CD4-positive, alpha-beta T cell treated with Interferon alpha-2 for 1 hour (primary cell): ENCODE measurements at places on chromosomes 2 and 18.

GRCh38 chr2:23005469-23005868 lies 379.5 kb upstream of the KLHL29 start:
- DNase-seq: no peak

DNA sequence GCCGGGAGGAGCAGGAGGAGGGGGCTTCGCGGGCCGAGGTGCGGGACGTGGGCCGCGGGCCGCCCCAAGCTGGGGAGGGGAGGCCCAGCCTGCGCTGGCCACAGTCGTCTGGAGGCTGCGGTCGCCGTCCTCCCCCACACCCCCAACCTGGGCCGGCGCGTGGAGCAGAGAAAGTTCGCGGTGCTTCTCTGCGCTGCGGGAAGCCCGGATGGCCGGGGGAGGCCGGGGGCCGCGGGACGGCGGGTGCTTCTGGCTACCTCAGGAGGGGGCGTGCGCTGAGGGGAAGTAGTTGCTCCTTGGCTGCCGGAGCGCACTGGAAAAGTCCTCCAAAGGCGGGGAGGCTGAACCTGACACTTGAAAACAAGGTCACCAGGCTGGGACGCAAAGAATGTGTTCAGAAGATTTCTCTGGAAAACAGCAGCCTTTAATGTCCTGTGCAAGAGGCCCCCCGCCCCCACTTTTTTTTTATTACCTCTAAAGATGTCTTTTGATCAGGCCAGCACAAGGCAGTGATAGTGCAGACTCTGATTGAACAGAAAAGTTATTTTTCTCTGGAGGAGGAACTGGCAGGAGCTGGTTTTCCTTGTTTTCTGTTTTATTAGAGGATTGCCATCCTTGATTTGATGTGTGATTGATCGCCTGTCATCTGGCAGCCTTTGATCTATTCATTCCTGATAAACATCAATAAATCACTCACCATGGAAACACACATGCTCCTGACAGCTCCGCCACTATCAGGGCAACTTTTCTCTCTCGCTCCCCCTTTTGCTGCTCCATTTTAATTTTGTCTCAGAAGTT lies 1.6 kb downstream of the TSHZ1 start:
- DNase-seq: peak; percentile 32

- DNase-seq: no peak
Measured at GRCh38 chr18:11991021-11991795, 9.9 kb downstream of the IMPA2 start.

DNA sequence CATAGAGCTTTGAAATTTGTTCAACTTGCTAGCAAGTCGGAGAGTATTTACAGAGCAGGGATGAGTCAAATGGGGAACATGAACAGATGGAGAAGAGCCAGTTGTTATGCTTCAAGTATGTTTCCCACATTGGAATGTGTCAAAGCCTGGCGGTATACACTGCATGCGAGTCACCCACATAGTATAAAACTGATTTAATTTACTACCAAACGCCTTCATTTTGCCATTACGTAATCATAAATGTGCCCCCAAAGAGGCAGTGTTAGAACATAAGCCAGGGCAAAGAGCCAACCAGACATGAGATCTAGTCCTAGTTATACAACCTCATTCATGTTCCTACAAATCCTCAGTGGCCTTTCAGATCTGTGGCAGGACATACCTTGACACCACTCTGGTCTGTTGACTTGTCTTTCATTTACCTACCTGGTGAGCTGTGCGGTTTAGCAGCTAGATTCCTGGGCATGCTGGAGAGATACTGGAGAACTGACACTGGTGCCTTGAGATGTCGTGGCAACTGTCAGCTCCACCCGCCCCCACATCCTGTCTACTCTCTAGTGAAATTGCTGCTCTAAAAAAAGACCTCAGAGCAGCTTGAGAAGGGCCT lies 21.7 kb upstream of the NRP2 start:
- DNase-seq: peak; percentile 7

DNA sequence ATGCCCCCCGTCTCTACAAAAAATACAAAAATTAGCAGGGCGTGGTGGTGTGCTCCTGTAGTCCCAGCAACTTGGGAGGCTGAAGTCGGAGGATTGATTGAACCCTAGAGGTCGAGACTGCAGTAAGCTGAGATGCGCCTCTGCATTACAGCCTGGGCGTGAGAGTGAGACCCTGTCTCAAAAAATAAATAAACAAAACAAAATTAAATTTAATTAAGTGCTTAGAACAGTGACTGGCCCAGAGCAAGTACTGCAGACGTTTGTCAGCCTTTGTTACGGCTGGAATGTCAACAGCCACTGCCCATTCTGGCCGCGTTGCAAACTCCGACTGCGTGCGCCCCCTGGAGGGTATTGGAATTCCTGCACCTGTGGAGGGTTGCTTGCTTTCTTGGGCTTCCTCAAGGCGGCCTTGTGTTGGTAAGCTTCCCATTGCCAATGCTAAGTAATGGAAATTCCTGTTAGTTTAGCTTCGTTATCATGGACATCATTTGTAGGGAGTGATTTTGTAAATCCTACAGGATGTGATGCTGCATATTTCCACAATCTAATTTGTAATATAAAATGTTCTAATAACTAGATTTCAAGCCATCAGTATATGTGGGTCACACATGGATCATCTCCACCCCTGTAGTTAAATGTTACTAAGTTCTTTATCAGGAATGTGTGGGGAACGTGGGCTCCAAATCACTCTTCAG lies 15.9 kb upstream of the ATP6V1B1 start:
- peak; percentile 66 for DNase-seq

GRCh38 chr2:111100765-111101162 lies 19.9 kb upstream of the BCL2L11 start:
- DNase-seq: peak; percentile 10

- DNase-seq: no peak
Measured at GRCh38 chr18:8765783-8766463, 60.6 kb downstream of the MTCL1 start.

GRCh38 chr2:214591366-214591765 lies 180.5 kb downstream of the VWC2L start:
- DNase-seq: no peak

- no peak for DNase-seq
Measured at GRCh38 chr2:111222204-111222866, 101.6 kb downstream of the BCL2L11 start.

- no peak for DNase-seq
Measured at GRCh38 chr2:15860760-15861159, 79.6 kb upstream of the MYCN start.

- DNase-seq: no peak
Measured at GRCh38 chr18:2336690-2337392, 234.5 kb downstream of the METTL4 start.

DNA sequence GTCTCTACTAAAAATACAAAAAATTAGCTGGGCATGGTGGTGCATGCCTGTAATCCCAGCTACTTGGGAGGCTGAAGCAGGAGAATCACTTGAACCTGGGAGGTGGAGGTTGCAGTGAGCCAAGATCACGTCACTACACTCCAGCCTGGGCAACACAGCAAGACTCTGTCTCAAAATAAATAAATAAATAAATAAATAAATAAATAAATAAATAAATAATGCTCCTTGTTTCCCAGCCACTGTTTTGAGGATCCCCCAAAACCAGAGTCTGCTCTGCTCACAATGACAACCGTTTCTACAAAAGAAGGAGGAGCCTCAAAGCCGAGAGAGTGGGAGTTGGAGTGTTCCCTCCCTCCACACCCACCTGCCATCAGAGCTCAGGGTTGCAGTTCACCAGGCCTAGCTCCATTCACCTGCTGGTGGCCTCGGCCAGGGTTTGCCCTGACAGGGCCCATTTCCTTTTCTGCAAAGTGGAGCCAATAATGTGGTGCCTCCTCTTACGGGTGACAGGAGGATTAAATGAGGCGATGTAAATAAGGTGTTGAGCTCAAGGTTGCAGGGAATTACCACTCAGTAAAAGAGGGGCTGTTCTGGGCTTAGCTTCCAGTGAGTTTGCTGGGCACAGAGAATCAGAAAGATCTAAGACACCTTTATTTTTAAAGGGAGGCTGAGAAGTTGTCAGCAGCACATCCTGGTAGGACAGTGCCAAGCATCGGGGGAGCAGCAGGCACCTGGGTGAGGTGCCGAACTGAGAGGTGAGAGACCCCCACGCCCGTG lies 25.5 kb downstream of the CRACDL start:
- no peak for DNase-seq

DNA sequence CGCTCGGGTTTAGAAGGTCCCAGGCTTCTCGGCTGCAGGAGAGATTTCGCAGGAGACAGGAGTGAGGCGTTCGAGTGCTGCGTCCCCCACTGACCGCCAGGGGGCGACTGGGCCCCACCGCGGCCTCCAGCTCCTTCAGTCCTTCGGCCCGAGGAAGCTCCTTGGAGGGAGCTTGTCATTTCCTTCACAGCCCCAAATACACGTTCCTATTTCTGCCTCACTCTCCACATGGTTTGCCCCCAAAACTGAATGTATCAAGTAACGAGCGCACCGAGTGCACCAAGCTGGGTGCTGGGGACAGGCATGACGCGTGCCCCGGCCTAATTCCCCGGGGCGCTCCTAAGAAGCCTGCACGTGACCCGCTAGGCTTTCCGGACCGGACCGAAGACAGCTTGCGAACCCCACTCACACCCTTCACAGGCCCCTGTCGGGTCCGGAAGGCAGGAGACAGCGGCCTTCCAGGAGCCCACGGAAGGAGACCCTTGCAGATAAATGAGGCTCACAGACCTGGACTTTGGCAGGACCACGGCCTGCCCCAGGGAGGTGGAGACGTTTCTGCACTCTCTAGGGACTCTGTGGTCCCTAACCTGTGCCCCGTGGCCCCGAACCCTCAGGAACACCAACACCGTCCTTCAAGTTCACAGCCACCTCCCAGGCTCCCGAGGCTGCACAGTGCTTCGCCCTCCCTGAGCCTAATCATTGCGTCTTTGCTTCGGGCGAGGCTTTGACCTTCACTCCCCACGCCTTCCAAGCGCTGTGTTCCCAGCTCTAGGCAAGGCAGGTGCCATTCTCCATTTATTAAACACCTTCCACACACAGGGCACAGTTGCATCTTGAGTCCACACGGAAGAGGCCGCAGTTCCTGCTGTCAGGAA lies 13.0 kb upstream of the FAHD2A start:
- DNase-seq: peak; percentile 35

GRCh38 chr2:184875911-184876310 lies 277.6 kb downstream of the ZNF804A start:
- no peak for DNase-seq

DNA sequence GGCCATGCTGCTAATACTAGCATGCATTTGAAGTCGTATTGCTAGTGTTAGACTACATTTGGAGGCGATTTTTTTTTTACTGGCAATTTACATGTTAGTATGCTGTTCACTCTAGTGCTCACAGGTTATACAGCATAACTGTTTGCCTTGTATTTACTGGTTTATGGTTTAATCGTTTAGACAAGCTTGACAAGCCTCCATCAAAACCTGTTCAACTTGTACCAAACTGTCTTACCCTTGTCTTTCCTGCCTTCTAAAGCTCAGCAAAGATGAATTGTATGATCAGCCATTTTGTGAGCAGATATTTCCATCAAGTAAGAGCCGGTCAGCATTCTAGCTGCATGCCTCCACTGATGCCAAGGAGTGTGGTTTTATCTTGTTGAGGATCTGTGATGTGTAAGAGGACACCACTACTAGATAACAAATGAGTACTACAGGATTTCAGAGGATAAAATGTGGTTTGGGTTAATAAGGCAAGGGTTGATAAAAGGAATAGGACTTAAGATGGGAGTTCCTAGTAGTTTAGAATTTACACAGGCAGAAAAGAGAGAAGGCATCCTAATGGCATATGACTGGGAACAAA lies 68.4 kb upstream of the ITM2C start:
- DNase-seq: no peak

DNA sequence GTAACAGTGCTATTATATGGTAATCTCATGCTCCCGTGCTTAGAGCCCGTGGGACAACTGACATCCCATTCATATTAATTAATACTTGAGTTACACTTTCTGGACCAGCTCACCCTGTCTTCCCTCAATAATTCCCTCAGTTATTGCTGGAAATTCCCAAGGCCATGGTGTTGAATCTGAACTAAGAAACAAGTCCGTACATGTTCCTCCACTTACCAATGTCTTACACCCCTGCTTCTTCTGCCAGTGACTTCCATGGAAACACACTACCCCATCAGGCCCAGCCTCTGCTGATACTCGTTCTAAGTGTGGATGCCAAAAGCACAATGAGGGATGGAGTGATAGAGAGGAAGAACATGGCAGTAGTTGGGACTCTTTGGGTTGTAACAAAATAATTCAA lies 193.7 kb downstream of the RND3 start:
- no peak for DNase-seq

DNA sequence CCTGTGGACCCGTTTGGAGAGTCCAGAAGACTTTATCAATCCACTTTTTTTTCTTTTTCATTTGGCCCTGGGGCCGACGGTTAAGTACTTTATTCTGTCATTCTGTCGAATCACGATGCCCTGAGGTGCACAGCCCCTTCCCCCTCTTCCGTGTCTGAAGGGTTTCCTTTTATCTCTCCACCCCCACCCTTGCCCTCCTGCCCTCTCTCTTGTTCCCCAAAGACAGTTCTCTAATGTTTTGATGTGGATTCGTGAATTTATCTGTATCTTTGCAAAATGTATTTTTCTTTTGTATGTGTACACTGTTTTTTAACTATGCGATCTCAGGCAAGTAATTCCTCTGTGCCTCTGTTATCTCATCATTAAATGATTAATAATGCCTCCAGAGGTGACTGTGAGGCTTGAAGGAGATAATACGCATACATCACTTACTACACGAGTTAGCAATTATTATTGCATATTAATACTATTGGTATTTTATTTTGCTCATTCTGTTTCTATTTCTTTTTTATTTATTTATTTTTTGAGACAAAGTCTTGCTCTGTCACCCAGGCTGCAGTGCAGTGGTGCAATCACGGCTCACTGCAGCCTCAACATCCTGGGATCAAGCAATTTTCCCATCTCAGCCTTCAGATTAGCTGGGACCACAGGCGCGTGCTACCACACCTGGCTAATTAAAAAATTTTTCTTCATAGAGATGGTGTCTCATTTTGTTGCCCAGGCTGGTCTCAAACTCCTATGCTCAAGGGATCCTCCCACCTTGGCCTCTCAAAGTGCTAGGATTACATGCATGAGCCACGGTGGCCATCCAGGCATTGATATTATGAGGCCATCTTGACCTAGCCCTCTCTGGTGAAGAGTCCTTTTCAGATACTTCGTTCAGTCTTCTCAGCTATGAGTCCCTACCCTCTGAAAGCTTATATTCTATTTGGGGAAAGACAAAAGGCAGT lies 1.4 kb upstream of the CASP8 start:
- DNase-seq: no peak

GRCh38 chr2:160666154-160667060 lies 172.8 kb upstream of the RBMS1 start:
- no peak for DNase-seq

DNA sequence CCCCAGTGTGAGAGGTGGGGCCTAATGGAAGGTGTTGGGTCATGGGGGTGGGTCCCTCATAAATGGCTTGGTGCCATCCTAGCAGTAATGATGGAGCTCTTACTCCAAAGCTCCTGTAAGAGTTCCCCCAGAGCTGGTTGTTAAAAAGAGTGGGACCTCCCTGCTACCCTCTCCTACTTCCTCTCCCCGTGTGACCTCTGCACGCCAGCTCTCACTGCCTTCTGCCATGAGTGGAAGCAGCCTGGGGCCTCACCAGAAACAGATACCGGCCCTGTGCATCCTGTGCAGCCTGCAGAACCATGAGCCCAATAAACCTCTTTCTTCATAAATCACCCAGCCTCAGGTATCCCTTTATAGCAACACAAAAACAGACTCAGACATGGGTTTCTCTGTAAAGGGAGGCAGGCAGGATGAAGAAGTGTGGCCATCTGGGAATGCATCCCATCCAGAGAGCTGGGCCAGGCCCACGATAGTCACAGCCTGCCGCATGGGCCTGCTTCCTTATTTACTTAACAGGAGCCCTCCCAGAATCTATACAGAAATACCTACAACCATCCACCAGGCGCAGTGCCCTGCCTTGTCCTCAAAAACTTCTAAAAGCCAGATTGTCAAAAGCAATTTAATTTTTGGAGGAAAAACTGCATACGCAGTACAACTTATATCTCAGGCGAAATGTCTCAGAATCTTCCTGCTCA lies 7.5 kb downstream of the PRLH start:
- DNase-seq: no peak
